ENCODE measurements at places on chromosomes 7 and 10.

- DNase-seq, result no peak
Observed at GRCh38 chr7:20447021-20447650, 116.4 kb downstream of the ITGB8 start.

DNA sequence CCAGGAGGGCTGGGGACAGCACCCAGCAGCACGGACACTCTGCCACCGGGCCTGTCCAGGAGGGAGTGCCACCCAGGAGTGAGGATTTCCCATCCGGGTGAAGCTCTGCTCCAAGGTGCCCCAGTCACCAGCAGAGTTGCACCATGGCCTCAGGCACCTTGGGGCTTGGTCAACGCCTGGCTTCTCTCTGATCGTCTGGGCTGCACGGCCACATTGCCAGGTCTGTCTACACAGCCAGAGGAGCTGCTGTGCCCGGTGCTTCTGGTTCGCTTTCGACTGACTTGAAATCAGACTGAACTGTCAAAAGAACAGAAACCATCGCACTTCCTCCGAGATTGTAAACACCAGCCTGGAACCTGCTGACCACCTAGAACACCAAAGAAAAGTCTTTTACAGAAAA, 12.0 kb downstream of the SHH start:
- DNase-seq, result no peak

DNA sequence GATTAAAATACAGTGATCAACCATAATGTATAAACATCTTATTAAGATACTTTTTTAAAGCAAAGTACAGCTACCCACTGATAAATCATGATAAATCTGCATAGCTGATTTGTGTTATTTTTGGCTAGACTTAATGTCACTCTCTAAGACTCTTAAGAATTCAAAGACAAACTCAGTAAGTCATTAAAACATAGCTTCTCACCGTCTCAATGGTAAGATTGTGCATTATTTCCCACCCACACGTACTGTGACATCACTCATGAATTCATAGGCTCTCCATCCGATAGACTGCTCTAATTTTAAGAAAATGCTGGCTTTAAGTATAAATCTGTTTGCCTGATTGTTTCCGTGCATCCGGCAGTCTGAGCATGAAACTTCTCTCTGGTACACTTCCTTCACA, 266.1 kb downstream of the GLI3 start:
- no peak for DNase-seq

DNA sequence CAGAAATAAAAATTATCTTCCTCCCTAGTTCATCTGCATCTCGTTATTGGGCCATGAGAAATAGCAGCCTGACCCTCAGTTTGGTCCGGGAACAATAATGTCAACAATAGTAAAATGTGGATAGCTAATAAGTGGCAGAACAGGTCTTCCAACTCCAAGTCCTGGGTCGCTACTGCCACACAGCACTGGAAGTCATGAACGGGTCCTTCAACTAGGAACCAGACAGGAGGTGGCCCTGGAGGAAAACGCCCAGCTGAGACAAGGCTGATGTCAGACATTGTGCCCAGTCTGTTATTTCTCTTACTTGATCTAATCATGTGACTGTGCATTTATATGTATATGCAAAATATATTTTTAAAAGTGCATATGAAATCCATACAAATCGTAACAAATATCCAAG, 51.8 kb downstream of the PYROXD2 start:
- no peak for DNase-seq

DNA sequence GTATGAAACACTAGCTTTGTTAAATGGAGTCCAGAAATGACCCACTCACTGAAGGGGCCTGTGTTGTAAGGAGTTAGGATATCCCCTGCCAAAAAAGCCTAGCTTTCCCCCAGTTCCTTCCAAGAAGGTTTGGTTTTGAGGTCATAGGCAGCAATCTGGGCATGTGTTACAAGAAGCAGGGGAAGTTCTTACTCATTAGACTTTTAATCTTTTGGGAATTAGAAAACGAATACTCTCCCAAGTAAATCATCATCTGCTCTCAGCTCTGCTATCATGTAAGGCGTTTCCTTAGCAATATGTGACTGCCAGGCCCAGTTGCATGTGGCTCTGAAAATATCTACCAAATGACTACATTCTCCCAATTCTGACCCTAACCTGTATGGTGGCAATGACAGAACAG, 3.7 kb downstream of the NOD1 start:
- peak; percentile 99 for DNase-seq

DNA sequence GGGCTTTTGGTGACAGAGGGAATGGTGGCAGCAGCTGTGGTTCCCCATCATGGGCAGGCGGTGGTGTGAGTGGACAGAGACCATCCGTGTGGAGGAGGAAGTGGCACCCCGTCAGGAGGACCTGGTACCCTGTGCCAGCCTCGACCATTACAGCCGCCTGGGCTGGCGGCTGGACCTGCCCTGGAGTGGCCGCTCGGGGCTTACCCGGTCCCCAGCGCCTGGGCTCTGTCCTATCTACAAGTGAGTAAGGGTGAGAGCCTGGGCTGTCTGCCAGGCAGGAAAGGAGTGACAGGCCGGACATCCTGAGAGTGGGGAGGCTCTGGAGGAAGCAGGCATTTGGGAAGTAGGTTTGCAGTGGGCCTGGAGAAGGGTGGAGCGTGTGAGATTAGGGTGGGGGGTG, 2.9 kb upstream of the ZNF467 start:
- no peak for DNase-seq
